ENCODE measurements at places on chromosomes 2 and 18.

DNA sequence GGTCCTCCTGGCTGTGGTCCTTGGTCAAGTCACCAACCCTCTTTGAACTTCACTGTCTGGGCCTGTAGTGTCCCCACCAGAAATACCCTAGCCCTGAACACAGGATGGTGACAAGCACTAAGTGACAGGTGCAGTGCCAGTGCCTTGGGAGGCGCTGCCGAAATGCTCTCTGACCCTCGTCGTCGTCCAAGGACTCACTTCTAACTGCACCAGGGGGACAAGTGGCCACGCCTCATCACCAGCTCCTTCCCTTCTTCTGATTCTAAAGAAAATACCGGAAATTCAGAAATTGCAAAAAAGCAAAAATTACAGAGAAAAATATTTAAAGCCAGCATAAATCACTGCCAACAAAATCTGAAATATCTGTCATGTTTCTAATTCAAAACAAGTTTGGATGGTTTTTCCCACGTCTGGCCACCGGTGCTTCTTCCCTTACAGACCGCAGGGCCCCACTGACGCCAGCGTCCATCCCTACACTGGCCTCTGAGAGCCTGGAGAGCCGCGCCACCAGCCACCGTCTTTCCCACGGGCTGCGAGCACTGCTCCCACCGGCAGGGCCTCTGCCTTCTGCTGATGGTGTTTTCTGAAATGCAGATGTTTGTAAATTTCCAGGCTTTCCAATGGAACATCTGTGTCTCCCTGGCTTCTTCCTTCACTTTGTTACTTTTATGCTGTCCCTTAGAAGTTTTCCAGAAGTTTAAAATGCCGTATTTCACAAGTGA lies 37.4 kb upstream of the GPC1 start:
- peak; percentile 29 for DNase-seq

DNA sequence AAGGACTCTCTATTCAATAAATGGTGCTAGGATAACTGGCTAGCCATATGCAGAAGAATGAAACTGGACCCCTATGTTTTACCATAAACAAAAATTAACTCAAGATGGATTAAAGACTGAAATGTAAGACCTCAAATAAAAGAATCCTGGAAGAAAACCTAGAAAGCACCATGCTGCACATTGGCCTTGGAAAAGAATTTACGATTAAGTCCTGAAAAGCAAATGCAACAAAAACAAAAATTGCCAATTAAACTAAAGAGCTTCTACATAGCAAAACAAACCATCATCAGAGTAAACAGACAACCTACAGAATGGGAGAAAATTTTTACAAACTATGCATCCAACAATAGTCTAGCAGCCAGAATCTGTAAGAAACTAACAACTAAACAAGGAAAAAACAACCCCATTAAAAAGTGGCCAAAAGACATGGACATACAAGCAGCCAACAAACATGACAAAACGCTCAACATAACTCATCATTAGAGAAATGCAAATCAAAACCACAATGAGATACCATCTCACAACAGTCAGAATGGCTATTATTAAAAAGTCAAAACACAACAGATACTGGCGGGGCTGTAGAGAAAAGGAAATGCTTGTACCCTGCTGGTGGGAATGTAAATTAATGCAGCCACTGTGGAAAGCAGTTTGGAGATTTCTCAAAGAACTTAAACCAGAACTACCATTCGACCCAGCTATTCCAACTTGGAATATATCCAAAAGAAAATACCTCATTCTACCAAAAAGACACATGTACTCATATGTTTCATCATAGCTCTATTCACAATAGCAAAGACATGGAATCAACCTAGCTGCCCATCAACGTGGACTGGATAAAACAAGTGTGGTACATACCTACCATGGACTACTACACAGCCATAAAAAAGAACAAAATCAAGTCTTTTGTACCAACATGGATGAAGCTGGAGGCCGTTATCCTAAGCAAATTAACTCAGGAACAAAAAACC lies 30.6 kb downstream of the SEPTIN10 start:
- DNase-seq = no peak

GRCh38 chr2:39378968-39379367 lies 58.1 kb downstream of the MAP4K3 start:
- DNase-seq = no peak

DNA sequence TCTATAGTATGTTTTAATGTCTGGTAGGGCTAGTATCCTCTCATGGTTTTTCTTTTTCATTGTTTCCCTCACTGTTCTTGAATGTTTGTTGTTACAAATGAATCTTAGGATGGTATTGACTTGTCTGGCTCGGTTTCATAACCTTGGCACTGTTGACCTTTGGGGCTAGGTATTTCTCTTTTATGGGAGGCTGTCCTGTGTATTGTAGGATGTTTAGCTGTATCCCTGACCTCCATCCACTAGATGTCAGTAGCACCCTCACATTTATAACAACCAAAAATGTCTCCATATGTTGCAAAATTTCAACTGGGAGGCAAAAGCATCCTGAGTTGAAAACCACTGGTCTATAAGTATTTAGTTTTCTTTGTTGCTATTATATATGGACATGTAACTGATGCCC lies 7.0 kb upstream of the AOX1 start:
- DNase-seq = no peak

DNA sequence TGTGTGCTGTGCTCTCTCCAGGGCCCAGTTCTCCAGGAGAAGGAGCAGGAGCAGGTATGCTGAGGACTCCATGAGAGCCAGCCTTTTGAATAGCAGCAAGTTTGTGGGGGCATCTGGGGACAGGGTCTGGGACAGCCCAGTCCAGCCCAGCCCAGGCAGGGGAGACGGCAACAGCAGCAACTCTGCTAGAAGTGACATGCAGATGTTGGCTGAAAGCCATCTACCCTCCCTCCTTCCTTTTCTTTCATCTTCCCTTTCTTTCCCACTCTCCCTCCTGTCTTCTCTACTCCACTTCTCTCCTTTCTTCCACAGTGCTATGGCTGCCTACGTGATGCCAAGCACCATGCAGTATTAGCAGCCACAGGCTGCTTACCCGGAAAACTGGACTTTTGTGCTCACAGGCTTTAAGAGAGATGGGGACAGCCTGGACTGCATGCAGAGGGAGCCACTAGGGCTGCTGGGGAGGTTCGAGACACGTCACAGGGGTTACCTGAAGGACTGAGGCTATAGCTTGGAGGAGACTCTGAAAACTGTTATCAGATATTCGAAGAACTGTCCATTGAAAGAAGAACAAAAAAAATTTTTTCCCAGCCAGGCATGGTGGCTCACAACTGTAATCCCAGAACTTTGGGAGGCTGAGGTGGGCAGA lies 23.8 kb upstream of the YWHAQ start:
- DNase-seq = no peak

DNA sequence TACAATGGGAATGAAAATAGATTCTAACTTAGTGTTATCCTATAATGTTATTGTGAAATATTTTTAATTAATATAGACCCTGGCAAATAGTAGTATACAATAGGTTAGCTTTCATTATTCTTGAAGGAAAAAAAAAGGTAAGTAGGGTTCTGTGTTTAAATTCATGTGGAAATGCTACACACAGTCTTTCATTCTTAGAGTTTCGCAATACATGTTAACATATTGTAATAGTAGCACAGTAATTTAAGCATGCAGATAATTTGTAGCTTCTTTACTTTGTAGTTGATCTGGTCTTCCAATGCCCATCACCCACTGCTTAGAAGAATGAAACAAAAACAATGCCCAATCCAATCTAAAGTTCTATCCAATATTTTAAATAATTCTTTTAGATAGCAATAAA lies 54.8 kb upstream of the MSTN start:
- DNase-seq = no peak

GRCh38 chr2:71066856-71067255 lies 1.6 kb upstream of the NAGK start:
- no peak for DNase-seq

GRCh38 chr2:148640767-148641166 lies 3.8 kb upstream of the EPC2 start:
- DNase-seq = no peak

GRCh38 chr2:160674146-160674750 lies 180.6 kb upstream of the RBMS1 start:
- DNase-seq = no peak

- no peak for DNase-seq
Measured at GRCh38 chr2:20781656-20782265, 41.1 kb downstream of the LDAH start.

DNA sequence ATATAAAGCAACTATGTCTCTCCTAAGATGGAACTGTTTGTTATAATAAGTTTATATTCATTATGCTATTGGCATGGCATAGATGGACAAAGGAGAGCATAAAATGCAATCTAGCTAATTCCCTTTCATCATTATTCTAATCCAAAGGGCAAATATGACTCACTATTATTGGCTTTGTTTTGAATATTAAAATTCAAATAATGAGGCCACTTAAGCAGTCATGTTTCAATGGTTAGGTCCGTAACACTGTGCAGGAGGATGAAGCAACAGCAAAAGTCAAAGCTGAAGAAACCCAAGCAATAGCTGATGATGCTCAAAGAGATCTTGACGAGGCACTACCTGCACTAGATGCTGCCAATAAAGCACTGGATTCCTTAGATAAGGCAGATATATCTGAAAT lies 177.1 kb downstream of the TRABD2A start:
- no peak for DNase-seq

GRCh38 chr18:71887509-71887908 lies 656.6 kb downstream of the CBLN2 start:
- DNase-seq = no peak

DNA sequence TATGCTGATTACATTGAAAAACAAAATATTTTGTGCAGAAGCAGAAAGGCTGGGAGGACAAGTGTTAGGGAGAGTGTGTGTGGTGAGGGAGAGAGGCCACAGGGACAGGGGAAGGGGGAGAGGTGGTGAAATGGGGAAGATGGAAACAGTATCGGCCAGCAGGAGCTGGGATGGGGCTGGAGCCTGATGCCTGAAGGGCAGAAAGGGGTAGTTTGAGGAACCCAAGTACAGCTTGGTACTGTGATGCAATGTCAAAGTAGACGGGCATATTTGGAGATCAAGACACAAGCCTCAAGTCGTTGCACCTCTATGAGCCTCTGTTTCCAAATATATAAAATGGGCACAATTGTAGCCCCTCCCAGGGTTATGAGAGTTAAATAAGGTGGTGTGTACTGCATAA lies 152.1 kb downstream of the LPIN1 start:
- no peak for DNase-seq

- no peak for DNase-seq
Measured at GRCh38 chr2:187838690-187839089, 284.5 kb upstream of the TFPI start.

- DNase-seq = peak; percentile 32
Measured at GRCh38 chr2:225735844-225736243, 336.3 kb downstream of the NYAP2 start.

DNA sequence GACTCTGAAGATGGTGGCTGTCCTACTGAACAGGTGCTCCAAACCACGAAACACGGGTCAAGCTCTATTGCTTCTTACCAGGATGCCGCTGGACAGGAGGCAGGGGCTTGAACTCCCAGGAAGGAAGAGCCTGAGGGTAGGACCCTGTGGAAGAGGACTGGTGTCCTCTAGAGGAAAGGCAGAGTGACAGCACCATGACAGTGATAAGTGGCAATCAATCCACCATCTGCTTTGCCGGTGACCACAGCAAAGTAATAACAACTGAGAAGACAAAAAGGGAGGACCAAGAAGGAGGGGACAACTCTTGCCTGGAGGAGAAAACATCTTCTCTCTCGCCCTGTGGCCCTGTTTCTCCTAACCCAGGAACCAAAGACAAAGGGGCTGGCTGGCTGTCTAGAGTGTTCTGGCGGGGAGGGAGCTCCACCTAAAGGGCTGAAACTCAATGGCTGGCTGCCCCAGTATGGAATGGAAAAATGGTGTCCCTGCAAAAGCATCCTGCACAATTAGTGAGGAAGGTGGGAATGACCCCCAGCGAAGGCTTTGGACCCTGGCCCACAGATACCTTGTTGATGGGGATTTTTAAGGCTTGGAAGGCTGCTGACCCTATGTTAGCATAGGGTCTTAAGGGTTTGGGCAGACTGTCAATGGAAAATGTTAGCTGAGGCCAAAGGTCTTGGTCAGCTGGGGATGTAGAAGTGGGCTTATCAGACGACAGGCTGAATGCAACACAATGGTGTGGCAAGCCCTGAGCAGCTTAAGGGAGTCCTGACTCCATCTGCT lies 35.4 kb downstream of the PROC start:
- no peak for DNase-seq

DNA sequence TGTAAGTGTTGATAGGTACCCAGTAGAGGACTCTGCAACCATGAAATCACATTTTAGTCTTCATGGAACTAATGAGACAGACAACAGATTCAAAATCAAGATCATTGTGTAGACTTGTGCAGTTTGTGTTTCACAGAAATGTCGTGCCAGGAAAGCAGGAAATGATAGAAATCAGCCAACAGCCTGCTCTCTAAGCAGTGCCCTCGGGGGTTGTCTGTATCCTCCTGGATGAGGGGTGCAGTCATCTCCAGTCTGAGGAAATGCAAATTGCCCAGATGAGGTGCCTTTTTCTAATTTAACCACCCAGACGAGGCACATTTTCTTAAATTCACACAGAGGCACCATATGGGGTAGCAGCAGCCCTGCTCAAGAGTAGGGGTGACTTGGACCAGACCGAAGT lies 663.1 kb downstream of the XIRP2 start:
- DNase-seq = no peak

DNA sequence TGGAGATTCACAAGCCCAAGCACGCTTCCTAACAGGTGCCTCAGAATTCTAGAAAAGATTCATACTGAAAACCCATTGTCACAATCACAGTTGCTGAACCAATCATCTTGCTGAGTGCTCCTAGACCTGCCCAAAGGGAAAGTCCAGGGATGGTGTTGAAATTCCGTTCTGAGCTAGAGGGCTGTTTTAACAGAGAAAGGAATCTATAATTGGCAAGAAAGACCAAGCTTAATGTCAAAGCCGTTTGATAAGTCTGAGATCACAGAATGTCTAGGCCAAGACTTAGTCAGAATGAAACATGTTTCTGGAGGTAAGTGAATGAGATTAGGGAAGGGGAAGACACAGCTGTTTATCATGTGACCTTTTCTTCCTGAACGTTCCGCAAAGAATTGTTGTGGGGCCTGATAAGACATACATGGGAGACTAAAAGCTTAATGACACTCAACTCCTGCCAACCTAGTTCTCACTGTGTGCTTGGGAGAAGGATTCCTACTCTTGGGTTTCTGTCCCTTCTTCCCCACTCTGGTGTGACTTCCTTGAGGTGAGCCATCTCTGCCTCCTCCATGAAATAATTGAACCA lies 27.5 kb downstream of the PMAIP1 start:
- no peak for DNase-seq

DNA sequence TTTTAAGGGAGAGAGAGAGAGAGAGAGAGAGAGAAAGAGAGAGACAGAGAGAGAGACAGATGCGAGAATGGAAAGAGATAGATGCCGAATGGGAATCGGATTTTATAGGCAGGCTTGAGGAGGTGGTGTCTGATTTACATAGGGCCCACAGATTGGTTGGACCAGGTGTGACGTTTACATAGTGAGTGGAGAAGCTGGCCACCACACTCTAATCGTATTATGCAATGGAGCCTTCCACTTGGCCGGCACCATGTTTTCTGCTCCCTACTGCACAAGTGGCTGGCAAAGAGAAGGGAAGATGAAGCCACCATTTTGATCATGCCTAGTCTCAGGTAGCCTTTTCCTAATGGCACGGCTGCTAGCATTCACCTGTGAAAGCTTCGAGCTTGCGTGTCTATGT lies 33.9 kb downstream of the CD8B2 start:
- DNase-seq = no peak

- DNase-seq = no peak
Measured at GRCh38 chr2:63742580-63742976, 99.1 kb upstream of the UGP2 start.
